ENCODE measurements at places on chromosomes 2 and 18.

DNA sequence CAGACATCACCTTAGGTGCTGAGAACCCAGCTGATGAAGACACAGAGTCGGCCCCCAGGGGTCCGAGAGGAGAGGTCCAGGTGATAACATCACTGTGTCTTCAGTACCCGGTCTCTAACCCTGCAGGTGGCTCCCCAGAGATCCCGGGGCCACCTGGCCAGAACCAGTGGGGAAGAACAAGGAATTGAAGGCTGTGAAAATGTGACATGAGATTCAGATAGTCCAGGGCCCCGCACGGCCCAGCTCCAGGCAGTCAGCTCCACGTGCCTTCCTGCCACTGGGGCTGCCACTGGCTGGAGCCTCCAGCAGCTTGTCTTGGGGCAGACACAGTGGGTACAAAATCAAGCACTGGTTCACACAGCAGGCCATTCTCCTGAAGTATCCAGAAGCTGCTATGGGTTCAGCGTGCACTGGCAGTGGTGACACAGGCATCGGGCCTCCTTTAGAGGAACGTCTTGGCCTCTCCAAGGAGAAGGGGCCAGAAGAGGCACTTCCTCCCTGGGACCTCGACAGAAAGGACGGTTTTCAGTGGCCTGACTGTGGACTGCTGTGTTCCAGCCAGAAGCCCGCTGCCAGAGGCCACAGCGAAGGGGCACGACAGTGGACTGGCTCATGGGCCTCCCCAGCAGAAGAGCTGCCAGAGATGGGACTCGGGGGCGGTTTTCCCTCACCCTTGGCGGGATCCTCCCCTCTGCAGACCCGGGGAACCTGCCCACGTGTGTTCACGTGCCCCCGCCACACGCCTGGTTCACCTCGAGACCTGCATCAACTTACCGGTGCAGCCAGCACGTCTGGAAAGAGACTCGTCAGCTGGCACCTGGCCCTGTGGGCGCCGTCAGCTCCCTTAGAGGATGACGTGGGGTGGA is 150.4 kb downstream of the HDAC4 start:
- DNase-seq = no peak

DNA sequence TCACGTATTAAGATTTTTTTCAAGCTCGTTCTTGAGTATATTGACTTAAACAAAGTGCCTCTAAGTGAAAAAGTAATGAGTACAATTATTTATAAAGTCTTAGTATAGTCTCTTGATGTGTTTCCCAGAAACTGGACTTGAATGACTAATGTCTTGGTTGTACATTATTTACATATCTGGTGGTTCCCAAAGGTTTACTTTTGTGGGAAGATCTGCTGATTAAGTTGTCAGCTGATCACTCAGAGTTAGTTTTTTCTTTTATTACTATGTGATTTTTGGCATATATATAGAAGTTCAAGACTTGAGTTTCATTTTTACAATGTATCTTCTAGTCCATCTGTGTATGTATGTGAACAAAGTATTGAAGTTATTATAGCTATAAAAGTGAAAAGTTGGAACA is 29.5 kb downstream of the RNF144A start:
- DNase-seq = no peak

DNA sequence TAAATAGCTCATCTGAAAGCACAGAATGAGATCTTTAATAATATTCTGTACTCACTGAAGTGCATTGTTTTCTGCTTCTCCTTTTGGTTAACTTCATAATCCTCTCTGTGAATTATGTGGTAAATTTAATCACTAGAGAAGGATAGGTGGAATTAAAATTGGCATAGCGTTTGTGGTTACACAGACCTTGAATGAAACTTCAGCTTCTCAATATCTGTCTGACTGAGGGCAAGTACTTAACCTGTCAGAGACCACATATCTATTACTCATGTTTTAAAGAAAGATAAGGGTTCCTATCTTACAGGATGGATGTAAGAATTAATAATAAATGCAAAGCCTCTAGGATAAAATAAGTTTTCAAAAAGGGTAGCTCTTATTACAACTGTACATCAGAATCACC is 861.8 kb downstream of the TRIB2 start:
- DNase-seq = no peak

DNA sequence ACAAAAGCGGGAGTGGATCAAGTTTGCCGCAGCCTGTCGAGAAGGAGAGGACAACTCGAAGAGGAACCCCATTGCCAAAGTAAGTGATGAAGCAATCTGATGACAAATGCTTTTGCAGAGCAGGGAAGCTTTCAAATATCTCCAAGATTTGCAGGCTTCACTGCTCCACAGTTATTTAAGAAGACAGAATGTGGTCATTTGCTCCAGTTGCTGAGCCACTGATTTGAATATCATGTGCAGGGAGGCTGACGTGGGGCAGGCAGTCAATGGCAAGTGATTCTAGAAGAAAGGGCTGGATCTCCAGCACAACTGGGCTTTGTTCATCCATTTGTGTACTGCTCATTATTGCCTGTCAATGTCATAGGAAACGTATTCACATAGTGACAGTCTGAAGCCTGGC is 10.2 kb downstream of the DSG4 start:
- no peak for DNase-seq

GRCh38 chr2:241772063-241772499 is 4.5 kb upstream of the GAL3ST2 start:
- no peak for DNase-seq

Data from caudate nucleus (tissue), 63 donors.